Activated naive CD4-positive, alpha-beta T cell (primary cell): ENCODE measurements at places on chromosomes 16 and 17.

DNA sequence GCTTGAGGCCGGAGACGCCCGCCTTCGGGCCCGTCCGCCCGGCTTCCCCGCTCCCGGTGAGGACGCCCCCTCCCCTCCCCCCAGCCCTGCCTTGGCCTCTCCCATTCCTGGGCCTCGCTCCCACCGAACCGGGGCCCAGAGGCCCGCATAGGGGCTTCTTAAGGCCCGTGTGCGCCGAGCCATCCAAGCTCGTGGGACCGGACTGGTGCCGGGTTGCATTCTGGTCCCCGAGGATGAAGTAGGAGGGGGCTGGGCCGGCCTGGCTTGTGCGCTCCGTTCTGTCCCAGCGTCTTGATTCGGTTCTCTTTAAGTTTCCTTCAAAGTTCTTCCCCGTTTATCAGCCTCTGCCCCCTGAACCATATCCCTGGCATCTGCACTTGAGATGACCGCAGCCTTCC lies 488 bp downstream of the SENP3 start:
- no peak for DNase-seq

- DNase-seq: no peak
These were observed 318 bp upstream of the RBL2 start for GRCh38 chr16:53433930-53434376.

DNA sequence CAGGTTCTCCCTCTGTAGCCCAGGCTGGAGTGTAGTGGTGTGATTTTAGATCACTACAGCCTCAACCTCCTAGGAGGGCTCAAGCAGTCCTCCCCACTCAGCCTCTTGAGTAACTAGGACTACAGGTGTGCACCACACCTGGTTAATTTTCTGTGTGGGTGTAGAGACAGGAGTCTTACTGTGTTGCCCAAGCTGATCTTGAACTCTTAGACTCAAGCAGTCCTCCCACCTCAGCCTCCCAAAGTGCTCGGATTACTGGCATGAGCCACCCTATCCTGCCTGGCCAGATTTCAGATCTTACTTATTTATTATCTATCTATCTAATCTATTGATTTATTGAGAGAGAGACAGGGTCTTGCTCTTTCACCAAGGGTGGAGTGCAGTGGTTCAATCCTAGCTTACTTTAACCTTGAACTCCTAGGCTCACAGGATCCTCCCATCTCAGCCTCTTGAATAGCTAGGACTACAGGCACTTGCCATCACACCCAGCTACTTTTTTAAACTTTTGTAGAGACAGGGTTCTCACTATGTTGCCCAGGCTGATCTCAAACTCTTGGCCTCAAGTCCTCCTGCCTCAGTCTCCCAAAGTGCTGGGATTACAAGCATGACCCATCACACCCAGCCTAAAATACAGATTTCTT lies 61.8 kb downstream of the TUBD1 start:
- no peak for DNase-seq

DNA sequence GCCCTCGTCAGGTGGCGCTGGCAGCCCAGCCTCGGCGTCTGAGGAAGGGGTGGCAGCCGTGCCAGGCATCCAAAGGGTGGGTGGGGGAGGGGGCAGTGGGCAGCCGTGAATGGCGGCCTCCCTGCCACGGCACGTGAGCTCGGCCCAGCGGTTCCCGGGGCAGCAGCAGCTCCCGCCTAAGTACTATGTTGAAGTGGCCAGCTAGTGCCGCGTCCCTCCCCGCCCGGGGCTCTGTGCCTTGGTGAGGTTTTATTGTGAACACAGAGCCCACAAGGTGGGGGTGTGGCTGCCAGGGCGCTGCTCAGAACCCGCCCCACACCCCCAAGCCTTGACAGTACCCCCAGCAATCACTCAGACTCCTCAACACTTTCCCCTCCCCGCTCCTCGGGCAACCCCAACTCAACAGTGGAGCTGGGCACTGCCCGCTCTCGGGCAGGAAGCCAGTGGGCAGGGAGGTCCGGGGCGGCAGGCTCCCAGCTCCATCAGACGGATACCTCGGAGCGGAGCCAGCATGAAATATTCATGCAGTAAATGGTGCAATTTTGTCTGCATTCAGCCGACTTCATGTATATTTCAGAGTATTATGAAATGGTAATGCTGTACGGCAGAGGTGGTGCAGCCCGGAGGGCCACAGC lies 80.4 kb downstream of the ENGASE start:
- no peak for DNase-seq

GRCh38 chr16:2343211-2343610 lies 2.7 kb upstream of the ABCA3 start:
- DNase-seq: no peak

DNA sequence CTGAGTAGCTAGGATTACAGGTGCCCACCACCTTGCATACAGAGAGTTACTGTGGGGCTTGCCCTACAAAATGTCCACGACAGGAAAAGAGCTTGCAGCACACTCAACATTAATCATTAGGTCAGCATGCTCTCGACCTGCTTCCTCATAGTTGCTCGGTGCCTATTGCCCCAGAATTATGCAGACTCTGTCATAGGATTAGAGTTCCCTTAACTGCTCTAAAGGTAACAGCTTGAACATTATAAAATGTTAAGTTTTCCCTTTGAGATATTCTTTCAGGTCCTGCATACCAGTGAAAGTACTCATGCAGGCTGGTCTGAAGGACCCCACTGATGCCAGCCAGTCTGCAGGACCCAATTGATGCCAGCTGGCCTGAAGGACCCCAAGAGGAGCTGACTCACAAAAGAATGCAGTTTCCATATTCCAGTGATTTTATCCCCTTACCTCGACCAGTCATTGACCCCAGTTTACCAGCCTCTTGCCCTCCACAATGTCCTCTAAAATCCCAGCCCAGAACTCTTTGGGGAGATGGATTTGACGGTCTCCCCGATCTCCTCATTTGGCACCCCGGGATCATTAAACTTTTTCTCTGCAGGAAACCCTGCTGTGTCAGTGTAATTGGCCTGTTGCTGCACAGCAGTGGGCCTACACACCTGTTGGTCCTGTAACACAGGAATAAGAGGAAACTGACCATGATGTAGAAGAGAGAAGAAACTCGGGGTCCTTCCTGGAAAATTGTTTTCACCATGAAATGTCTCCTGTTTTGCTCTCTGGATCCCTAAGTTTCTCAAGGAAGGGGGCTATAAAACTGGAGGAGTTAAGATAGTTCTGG lies 10.6 kb downstream of the ICAM2 start:
- no peak for DNase-seq

DNA sequence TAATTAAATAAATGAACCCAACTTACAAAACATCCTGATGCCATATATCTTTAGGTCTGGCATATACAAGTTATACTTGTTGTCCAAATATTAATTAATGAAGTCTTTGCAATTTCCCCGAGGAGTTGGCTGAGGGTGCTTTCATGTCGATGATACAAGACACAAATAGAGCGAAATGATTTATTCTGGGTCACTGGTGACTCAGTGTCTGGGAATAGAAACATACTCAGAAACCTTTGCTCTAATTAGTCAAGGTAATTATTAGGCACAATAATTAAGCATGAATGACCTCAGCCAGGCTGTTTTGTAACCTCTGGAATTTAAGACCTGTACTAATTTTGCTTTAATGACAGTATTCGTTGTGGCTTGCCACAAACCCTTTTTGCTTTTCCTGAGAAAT lies 37.0 kb upstream of the HAPSTR1 start:
- no peak for DNase-seq

DNA sequence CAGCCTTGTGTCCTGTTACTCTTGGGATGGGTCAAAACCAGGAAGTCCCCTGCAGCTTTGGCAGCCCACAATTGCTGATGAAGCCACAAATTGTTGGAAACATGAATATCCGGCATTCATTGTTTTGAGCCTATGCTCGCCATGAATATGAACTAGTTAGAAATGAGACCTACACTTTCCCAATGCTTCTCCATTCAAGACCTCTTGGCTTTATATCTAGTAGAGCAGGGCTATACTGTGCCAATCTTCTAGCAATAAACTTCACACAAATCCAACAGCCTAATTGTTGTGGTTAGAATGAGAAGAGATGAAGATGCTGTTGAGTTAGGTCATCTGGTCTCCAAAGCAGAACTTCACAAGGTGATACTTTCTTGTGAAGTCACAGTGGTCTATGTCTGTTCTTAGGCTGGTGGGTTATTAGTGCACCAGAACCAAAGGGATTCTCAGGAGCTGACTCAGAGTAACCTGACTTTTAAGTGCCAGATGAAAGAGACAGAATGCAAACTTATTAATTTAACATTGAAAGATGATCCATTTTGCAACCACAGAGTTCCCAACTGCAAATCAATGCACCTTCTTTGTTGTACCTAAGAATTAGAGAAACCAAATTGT lies 13.7 kb upstream of the KRT23 start:
- no peak for DNase-seq

DNA sequence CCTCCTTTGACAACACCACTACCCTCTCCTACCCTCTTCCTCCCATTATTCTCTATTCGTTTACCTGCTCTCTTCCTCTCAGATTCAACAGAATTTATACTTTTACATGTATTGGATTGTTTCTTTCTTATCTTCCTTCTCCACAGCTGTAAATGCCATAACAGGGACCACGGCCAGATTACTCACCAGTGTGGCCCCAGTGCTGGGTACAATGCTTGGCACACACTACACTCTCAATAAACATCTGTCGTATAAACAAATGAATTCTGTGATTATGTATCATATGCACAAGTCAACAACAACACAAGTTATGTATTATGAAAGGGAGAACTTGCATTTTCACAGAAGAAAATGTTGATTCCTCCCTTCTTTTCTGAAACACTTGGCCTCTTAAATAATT lies 20.0 kb downstream of the AARSD1 start:
- no peak for DNase-seq

- no peak for DNase-seq
These were observed 10.5 kb upstream of the RBFOX3 start for GRCh38 chr17:79621151-79621943.
